Activated CD8-positive, alpha-beta memory T cell treated with anti-CD3 and anti-CD28 coated beads, Interleukin-2, amount 50 U/mL, for 4 hours (primary cell): ENCODE measurements at places on chromosomes 12 and 14.
A peak's percentile ranks its signal among the peaks of the same experiment; 100 is the strongest.

DNA sequence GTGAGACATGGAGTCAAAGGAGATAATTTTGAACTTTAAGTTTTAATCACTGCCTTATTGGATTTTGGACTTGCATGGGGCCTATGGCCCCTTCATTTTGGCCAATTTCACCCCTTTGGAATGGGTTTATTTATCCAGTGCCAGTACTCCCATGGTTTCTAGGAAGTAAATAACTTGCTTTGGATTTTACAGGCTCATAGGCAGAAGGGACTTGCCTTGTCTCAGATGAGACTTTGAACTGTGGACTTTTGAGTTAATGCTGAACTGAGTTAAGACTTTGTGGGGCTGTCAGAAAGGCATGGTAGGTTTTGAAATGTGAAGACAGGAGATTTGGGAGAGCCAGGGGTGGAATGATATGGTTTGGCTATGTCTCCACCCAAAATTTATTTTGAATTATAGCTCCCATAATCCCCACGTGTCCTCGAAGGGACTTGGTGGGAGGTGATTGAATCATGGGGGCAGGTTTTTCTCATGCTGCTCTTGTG lies 448.1 kb downstream of the NAV3 start:
- no peak for DNase-seq

- DNase-seq: no peak
These were observed 14.4 kb upstream of the GUCY2C start for GRCh38 chr12:14710632-14711320.

DNA sequence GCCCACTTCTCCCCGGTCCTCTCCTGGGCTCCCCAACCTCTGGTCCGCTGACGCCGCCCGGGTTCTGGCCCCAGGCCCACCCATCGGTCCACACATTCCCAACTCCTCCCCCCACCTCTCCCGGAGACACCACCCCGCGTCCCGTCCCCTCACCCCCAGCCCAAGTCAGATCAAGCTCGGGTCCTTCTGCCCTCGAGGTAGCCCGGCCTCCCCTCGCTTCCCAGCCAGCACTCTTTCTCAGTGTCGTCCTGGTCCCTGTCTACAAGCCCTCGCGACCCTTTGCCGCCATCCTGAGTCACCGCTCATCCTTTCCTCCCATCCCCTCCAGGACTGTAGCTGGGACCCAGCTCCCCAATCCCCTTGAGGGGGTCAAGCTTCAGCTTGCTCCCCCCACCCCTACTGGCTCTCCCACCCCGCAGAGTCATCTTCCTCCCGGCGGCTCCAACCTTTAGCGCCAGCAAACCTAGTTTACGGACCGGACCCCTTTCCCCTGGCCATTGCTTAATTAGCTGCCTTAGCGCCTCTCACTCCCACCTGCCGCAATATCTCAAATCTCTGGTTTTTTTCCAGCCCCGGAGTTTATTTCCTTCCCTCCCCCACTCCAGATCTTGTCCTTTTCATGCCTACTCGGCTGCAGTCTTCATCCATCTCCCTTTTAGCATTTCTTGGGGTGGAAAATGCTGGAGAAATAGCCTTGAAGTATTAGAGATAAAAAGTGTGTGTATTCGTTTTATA lies 1.1 kb downstream of the PPP4R4 start:
- peak; percentile 25 for DNase-seq

DNA sequence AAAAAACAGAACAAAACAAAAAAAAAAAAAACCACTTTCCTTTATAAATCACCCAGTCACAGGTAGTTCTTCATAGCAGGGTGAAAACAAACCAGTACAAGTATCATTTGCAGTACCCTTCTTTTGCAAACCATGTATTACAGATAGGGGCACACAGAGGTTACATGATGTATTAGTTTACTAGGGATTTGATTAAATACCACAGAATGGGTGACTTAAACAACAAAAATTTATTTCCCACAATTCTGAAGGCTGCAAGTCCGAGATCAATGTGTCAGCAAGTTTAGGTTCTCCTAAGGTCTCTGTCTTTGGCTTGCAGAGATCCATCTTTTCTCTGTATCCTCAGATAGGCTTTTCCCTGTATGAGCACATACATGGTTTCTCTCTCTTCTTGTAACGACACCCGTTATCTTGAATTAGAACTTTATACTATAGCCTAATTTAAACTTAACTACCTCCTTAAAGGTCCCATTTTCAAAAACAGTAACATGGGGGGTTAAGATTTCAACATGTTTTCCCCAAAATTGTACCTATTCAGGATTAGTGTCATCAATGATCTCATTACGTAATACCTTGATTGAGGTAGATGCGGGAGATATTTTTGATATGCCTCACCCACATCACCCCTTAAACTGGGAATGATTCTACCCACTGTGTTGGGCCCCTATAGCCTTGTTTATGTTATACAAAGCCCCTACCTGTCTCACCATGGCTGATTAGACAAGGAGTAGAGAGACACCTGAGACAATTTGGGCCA lies 3.5 kb upstream of the CEP128 start:
- no peak for DNase-seq

GRCh38 chr12:18753481-18754123 lies 15.7 kb downstream of the CAPZA3 start:
- no peak for DNase-seq

DNA sequence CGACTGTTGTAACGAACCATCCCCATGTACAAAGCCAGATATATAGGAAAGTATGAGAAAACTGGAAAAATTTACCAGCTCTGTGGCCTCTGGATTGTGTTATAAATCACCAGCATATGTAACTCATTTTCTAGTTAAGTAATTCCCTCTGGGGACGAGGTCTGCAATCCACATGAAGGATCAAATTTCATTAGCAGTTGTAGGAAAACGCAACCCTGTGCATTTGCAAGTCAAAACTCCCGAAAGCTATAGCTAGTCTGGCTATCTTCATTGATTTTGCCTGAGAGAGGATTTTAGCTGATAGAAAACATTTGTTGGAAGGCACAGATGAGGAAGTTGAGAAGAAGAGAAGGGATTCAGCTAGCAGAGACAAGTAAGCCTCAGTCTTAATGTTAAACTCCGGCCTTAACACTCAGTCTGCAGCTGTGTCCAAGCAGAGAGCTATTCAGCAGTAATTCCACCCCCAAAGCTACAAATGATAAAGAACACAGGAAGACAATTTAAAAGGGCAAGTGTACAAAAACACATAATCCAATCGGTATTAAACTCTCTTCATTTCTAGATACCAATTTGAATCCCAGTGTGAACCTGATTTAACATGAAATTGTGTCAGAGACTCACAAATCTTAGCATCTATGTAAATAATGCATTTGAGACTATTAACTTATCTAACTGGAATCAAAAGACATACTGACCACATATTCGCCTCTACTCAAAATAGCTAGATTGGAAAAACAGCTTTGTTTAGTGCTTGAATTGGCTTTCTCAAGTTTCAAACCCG lies 54.2 kb upstream of the CERS5 start:
- no peak for DNase-seq

DNA sequence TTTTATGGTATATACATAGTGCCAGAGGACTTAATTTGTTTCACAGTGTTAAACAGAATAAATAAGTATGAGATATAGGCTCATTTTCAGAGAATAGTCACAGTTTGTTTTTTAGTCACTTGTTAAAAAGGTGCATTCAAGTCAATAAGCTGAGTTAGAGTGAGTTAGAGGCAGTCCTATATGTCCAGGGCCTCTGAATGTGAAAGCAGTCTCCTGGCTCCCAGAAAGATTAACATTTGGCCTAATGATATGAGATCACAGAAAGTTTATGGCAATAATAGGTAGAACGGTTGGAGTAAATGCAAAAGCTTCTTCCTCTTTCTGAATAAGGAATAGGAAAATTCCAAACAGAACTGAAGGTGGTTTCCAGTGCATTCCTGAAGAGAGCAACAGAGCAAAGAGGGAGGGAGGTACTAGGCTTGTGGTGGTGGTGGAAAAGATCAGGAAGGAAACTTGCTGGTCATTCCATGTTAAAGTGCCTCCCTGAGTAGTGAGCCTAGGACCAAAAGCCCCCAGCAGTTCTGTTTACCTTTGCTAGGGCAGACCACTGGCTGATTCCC lies 54.4 kb downstream of the SLC38A4 start:
- no peak for DNase-seq

- DNase-seq: no peak
These were observed 12.5 kb upstream of the CRADD start for GRCh38 chr12:93664573-93665138.

DNA sequence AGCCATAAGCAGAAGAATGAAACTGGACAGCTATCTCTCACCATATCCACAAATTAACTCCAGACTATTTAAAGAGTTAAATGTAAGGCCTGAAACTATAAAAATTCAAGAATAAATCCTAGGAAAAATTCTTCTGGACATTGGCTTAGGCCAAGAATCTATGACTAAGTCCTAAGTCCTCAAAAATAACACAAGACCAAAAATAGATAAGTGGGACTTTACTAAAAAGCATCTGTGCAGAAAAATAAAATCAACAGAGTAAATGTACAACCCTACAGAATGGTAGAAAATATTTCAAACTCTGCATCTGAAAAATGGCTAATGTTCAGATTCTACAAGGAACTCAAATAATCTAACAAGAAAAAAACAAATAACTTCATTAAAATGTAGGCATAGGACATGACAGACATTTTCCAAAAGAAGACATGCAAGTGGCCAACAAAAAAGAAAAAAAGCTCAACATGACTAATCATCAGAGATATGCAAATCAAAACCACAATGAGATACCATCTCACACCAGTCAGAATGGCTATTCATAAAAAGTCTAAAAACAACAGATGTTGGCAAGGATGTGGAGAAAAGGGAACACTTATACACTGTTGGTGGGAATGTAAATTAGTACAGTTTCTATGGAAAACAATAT lies 61.0 kb upstream of the PPFIA2 start:
- DNase-seq: no peak

- no peak for DNase-seq
These were observed 297.8 kb downstream of the PRKD1 start for GRCh38 chr14:29629839-29630238.

- DNase-seq: no peak
These were observed 100.5 kb downstream of the EEA1 start for GRCh38 chr12:92828565-92828964.

- no peak for DNase-seq
These were observed 5.7 kb upstream of the PLEK2 start for GRCh38 chr14:67417633-67418032.
